ENCODE measurements at places on chromosomes 5 and 9.

- DNase-seq: no peak
Measured at GRCh38 chr9:135490980-135491464, 9.5 kb upstream of the MRPS2 start.

DNA sequence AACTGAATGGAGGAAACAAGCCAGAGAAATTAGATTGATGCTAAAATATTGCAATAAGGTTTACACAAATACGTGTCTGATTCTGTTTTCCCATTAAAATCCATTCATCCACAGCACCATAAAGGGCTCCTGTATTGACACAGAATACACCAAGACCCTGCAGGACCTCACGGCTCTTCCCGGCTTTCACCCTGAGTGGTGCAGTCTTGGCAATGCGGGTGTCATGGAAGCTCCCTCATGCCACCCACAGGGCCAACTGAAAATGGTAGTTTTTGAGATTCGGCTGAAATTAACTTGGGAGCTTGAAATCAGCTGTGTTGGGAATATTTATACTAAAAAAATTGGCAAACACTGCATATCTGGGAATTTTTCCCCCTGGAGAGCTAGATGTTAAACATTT is 17.3 kb upstream of the EXOC3 start:
- no peak for DNase-seq

GRCh38 chr5:17184588-17184987 is 32.8 kb upstream of the BASP1 start:
- no peak for DNase-seq

GRCh38 chr5:180785794-180786221 is 16.8 kb downstream of the MGAT1 start:
- DNase-seq: no peak

DNA sequence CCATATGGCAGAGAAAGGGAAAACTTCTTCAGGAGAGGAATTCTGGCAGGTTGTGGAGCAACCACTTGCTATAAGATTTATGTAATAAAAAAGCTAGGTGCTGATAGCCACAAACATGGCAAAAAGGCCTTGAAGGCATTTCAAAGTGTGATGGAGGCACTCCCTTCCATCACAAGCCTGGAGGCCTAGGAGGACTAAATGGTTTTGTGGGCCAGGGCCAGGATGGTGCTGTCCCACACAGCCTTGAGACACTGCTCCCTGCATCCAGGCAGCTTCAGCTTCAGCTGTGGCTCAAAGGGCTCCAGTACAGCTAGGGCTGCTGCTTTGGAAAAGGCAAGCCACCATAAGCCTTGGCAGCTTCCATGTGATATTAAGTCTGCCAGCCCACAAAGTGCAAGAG is 632.8 kb downstream of the BRINP1 start:
- no peak for DNase-seq

- DNase-seq: no peak
Measured at GRCh38 chr5:170861667-170861916, 226 bp upstream of the RANBP17 start.

- no peak for DNase-seq
Measured at GRCh38 chr9:80789831-80790230, 899.5 kb downstream of the TLE1 start.

DNA sequence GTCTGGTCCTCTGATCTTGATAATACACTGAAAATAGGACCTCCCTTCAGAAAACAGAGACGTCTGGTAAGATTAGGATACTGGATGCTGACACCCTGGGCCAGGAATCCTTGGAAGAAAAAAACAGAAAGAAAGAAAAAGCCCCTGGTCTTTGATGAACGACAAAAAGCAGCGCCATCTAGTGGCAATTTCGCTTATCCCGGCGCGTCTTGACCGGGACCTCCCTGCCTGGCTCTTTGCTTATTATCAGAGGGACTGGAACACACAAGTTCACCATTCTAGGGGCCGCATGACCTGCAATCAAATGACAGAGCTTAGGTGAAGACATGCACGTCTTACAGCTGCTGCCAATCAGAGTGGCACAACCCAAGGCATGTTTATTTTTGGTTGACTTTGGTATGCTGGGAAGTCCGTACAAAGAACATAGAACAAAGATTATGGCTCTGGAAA is 114.9 kb upstream of the NFIB start:
- DNase-seq: no peak

DNA sequence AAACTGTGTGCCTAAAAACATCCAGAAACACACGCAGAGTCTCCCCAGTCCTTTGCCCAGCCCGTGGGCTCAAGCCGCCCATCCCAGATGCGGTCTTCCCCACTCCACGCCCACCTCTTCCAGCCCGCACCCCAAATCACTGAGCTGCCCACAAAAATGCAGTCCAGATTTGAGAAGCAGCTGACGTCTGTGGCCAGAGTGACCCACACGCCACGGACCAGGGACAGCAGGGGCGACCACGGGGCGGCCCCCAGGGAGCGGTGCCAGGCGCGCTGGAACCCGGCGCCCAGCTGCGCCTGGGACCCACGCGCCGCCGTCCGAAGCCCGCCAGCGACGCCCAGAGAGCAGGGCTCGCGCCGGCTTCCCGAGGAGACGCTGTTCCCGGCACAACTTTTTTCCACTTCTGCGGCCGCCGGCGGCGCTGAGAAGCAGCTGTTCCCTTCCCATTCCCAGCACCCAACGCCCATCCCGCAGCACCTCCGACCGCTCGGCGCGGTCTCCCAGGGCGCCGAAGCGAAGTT is 674 bp downstream of the LHFPL2 start:
- no peak for DNase-seq

GRCh38 chr5:111454198-111454622 is 58.1 kb downstream of the STARD4 start:
- no peak for DNase-seq

GRCh38 chr9:95626885-95627558 is 110.3 kb upstream of the PTCH1 start:
- no peak for DNase-seq

DNA sequence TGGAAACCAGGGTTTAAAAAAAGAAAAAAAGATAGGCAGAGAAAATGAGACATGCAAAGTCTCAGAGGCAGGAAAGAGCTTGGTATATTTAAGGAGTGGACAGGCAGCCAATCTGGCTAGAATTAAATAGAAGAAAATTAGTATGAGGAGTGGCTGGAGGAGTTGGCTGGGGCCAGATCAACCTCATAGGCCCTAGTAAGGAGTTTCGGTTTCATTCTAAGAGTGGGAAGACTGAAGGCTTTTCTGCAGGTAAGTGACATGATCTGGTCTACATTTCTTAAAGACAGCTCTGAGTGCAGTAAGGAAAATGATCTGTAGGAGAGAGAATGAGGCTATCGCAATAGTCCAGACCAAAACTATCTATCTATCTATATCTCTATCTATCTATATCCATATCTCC is 27.5 kb downstream of the ADRB2 start:
- no peak for DNase-seq

DNA sequence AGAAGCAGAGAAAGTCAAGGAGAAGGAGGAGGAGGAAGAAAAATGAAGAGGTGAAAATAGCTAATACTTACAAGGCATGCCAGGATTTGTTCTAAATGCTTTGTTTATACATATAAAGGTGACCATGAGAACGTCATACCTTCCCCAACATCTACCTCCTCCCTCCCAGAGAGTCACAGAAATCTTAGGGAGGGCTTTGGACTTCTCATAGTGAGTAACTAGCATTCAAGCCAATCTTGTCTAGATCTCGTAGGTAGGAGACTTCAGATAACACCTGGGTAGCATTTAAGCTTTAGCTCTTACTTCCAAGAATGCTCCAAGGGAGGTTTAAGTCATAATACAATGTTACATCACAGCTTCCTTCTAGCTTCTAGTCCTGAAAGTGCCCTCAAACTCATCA is 36.5 kb upstream of the GPBP1 start:
- DNase-seq: no peak

GRCh38 chr5:156774273-156774672 is 75.8 kb upstream of the PPP1R2B start:
- no peak for DNase-seq

GRCh38 chr5:135423846-135424168 is 23.3 kb downstream of the DCANP1 start:
- no peak for DNase-seq

DNA sequence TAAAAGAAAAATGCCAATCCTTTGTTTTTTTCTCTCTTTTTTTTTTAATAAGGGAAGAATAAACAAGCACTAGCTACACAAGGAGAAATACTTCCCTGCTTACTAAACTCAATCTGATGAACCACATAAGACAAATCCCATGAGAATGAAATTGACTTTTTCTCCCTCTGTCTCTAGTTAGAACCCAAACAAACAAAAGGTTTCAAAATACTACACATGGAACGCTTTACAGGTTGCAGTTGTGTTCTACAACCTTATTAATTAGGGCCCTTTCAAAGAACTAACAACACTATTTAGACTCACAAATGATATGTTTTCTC is 124.5 kb downstream of the PDE4D start:
- DNase-seq: no peak

GRCh38 chr5:113179156-113179555 is 202.6 kb downstream of the DCP2 start:
- no peak for DNase-seq

Measured in T-helper 17 cell (primary cell).